ENCODE measurements at places on chromosomes 6 and 20.

GRCh38 chr6:36622901-36623546 is 28.9 kb downstream of the SRSF3 start:
- no peak for DNase-seq

- no peak for DNase-seq
Observed at GRCh38 chr20:4130404-4131189, 115.2 kb upstream of the RNF24 start.

DNA sequence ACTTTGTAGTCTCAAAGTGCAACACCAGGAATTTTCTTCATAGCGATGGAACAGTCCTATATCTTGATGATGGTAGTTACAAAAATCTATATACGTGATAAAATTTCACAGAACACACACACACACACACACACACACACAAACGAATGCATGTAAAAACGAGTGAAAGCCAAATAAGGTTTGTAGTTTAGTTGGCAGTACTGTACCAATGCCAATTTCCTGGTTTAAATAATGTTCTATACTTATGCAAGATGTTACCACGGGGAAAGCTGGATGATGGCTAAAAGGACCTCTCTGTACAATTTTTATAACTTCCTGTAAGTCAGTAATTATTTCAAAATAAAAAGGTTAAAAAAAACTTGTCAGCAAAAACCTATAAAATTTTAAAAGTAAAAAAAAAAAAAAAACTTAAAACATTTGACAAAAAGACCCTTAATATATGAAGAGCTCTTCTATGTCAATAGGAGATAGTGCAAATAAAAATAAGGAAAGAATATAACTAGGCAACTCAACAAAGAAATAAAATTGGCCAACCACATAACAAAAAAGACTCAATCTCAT is 37.6 kb downstream of the PDSS2 start:
- DNase-seq, result no peak

GRCh38 chr6:133241086-133241900 is at the start of gene EYA4:
EYA4 (plus strand) TSS chr6:133241357; CDS start chr6:133274781, 33,424 bp downstream.
- DNase-seq, result no peak

DNA sequence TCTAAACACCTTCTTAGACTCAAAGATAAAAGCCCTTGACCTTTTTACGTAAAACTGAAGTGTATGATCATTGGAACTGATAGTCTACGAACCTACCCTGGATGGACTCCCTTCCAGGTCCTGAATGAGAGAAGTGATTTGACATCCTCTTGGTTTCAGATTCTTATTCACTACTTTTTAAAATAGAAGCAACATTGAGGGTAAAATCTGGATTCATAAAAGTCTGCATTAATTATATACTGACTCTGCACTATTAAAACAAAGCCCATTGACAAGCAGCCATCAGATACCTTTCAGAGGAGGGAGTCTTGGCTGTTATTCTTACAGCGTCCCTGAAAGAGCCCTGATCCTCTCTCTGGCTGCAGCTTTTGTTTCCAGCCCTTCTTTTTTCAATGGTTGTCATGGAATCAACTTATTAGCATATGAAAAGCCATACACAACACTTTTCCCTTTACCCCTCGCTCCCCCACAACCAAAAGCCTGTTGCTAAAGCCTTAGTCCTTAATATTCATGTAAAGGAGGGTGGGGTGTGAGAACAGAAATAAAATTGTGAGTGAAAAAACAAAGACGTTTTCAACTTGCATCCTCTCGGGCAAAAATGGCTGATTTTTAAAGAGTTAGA is 270.0 kb upstream of the MARCKS start:
- DNase-seq, result no peak

DNA sequence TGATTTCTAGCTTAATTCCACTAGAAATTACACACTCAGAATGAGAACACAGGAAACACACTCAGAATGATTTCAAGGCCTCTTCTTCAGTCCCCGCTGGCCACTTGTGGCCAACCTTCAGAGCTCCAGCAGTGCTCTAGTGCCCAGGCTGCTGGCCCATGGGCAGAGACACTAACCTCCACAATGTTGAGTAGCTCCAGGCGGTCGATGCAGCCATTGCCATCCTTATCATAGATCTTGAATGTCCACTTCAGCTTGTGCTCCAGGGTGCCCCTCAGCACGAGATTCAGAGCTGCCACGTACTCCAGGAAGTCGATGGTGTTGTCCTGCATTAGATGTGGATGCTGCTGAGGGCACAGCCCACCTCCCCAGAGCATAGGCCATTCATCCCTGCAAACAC is 6.3 kb downstream of the GUCA1B start:
- DNase-seq, result no peak

DNA sequence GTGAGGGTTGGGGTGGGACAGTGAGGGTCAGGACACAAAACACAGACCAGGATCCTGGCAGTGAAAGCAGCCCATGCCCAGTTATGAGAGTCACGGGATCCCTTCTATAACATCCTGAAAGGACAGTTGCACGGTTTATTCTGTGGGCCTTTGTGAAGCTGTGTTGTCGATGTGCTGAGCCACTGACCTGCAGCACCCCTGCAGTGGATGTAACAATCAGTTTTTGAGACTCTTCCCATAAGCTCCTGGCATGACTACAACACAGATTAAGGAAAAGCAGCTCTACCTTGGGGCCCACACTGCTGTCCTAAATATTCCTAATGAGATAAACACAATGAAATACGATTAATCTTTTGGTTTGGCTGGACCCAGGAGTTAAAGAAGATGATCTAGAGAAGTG is 3.7 kb downstream of the PYGB start:
- no peak for DNase-seq

GRCh38 chr6:135535989-135536414 is 38.5 kb upstream of the AHI1 start:
- DNase-seq, result no peak

DNA sequence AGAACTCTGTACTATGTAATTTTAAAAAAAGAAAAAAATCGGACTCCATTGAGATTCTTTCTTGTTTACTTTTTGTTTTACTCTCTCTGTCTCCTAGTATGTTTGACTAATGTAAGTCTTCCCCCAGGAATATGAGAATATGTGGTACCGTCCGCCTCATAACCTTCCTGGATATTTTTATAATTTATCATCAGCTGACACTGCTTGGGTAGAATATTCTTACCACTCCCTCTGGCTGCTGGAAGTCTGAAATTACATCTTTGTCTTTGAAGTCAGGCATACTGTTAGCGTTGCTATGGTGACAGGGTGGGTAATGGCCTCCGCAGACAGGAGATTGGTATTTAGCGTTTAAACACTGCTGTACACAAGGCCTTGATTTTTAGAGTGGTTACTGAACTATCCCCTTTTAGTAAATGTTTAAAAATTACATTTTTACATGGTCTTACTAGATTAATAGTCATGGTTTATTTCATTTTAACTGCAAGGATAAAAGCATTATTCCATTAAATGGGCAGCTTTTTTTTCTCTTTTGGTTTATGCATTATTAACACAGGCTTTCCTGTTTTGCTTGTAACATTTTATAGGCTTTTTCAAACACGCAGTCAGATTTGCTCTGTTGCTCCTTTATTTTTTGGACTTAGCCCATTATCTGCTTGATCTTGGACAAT is 176.4 kb downstream of the ARID1B start:
- DNase-seq, result no peak

DNA sequence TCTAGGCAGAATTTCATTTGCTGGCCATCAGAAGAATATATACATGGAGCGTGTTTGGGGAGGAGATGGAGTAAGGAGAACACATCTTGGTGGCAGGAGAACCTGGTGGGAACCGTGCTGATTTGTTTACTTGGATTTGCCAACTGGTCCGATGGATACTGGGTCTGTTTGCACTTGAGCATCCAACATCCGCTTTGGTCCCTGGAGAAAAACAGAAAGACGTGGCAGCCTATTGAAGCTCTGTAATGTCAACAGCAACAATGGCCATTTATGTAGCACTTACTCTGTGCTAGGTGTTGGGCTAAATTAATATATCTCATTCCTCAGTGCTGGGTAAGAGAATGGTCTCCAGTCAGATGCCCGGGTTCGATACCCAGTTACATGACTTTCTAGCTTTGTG is 125.6 kb downstream of the BCAS1 start:
- DNase-seq, result no peak

DNA sequence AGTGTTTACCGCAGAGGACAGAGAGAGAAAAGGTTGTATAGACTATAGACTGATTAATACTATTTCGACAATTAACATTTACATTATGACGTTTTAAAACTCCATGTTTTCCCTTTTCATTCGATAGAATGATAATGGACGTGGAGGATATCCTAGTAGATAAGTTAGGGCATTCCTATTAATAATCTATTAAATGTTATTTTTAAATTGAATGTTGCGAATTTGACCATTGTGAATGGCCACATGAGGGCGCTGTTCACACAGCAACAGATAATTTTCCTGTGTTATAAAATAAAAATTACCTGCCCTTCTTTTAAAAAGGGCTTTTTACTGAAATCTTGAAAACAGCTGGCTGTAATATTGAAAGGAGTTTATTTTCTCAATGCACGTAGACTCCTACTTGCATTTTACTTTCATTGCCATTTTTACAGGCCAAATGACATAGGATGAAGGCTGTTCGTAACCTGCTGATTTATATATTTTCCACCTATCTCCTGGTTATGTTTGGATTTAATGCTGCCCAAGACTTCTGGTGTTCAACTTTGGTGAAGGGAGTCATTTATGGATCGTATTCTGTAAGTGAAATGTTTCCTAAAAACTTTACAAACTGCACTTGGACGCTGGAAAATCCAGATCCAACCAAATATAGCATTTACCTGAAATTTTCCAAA is 3.3 kb downstream of the ADGRB3 start:
- DNase-seq, result no peak

- no peak for DNase-seq
Observed at GRCh38 chr6:170095273-170095981, 195.5 kb downstream of the DLL1 start.

DNA sequence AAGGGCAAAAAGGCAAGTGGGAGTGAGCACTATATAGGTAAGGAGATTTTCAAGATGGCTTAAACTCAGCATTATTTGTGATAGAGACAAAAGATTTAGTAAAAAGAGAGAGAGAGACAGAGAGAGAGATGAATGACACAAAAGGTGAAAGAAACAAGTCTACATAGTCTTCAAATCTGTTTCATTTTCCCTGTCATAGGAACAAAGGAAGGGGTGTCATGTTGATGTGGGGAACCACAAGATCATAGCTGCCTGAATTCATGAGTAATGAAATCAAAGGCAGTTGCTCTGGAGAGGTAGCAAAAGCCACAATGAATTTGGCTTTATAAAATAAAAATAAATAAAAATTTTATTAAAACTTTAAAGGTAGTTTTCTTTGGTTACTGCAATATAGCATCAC is 67.2 kb upstream of the PHIP start:
- DNase-seq, result no peak

GRCh38 chr20:32429343-32429742 is 71.2 kb downstream of the ASXL1 start:
- DNase-seq, result no peak

GRCh38 chr20:46894579-46894958 is at the start of gene EYA2:
EYA2 (plus strand) TSS chr20:46894843; CDS start chr20:46990011, 95,168 bp downstream.
- no peak for DNase-seq

GRCh38 chr6:53627391-53628218 is 38.0 kb downstream of the KLHL31 start:
- DNase-seq, result no peak

DNA sequence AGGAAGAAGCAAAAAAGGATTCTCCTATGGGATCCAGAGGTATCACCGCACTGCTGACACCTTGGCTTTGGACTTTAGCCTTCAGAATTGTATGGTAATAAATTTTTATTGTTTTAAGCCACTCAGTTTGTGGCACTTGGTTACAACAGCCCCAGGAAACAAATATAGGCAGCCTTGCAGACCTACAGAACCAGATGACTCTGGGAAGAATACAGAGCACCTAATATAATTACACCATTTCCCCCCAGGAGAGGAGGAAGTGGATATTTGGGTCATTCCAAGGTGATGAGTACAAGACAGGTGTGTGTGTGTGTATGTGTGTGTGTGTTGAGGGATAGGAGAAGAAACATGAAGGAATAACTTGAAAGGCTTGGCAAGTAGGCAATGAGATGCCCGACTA is 84.2 kb upstream of the ENPP5 start:
- no peak for DNase-seq

- no peak for DNase-seq
Observed at GRCh38 chr6:52927451-52927850, 18.0 kb upstream of the GSTA3 start.

DNA sequence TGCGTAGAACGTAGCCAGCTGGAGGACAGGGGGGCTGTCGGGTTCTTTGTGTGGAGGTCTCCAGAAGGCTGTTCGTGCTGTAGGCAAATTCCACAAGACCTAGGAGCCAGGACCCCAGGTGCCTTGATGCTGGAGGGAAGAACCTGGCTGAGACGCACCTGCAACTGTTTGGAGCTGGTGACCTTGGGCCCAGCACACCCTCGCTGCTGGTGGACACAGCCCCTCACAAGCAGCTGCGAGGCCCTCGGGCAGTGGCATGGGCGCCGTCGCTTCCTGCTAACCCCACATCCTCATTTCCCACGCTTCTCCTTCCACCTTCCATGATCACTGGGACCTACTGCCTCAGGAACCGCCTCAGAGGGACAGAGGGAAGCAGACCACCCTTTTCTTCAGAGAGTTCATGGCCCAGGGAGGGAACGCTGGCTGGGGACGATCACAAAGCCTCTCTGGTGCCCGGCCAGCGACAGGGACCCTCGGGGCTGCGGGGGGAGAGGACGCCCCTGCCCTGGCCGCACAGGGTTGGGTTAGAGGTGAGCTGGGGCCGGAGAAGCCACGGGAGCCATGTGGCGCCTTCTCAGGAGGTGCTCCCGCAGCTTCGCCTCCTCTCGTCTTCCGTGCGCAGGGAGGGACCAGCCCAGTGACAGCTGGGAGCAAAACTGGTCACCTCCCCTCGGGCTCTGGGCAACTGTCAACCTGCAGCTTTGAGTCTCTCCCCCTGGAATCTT is 18.4 kb downstream of the DLL1 start:
- no peak for DNase-seq

GRCh38 chr20:48722737-48723191 is 105.0 kb downstream of the PREX1 start:
- DNase-seq, result no peak

DNA sequence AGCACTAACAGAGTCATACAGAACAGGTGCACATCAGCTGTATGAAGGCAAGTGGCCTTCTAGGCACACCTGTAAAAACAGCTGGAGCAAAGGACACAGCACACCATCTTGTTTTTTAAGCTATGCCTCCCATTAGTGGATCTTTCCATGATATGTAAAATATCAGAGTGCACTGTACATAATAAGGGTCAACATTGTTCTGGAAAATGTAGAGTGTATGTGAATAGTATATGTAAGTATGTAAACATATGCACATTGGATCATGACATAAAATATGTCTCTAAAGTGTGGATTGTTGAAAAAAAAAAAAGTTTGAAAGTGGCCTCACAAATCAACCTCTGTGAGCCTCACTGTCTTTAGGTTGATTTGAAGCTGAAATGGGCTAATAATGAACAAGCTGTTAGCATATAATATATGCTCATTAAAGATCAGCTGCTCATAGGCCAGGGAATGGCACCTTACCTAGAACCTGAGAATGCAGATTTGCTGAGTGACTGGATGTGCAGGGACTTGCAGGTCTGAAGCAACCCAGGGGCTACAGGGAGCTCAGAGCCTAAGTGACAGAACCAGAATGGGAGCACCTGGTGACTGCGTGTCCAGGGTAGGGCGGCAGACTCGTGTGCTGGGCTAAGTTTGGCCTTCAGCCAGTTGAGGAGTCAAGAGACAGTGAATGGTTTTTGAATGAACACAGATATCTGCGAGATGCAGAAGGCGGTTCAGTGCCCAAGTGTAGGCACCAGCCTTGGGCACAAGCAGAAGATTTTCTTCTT is 198.6 kb downstream of the TMEM242 start:
- no peak for DNase-seq

Measured in caudate nucleus (tissue), 63 donors.